GM23248 (cell line): ENCODE measurements at places on chromosomes 1 and 21. TPM values are rescaled to one million over a fixed set of nuclear protein-coding genes. Genes with fewer than 3 reads are reported as not detected.

DNA sequence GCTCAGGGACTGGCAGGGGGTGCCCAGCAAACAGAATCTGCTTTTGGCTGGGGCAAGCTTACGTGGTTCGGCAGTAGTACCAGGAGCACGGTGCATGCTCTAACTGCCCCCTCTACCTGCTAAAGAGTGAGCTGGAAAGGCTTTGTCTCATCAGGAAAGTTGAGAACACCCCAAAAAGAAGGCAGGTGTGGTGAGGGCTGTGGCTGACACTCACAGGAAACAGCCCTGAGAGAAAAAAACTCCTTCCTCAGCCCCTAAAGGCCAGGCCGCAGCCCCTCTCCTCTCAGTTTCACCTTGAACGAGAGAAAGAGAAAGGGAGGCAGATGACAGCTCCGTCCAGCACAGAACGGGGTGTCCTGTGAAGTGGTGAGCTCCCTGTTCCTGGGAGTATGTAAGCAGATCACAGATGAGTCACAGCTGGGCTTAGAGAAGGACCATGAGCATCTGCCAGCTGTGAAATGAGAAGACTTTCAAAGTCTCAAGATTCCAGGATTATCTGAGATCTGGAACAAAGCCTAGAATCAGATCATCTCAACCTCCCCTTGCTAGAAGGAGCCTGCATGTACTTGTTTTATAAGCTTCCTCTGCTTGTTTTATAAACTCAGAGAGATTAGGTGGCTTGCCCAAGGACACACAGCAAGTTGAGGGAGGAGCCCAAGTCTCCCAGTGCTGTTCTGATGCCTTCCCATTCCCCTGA is 13.4 kb downstream of the LAPTM5 start:
- peak; percentile 23 for DNase-seq

DNA sequence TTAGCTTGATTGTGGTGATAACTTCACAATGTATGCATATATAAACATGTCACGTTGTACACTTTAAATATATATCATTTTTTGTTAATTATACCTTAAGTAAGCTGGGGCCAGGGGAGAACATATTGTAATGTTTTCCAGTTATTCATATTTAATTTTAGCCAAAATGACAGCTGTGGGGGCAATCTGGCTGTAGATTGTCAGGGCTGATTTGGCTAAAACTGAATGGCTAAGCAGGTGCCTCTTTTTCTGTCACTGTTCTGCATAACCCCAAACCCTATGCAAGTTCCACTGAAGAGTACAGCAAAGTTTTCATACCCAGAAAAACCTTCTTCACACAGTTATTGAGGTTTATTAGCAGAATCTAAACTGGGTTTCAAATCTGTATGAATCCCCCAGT is 318.2 kb downstream of the PTPRC start:
- no peak for DNase-seq

DNA sequence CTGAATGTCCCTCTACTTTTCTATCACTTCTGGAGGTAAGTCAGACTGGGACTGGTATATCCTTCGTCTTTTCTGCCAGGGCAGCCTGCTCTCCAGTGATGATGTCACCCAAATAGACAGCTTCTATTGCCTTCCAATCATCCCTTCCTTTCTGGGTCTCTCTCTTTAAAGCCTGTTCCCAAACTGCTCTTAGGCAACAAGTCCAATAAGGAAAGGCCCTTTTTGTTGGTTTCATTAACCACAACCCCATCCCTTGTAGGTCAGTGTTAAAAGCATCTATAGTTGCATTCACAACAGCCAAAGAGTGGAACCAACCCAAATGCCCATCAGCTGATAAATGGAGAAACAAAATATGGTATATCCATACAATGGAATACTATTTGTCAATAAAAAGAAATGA is 114.4 kb downstream of the CNIH3 start:
- peak; percentile 50 for DNase-seq

DNA sequence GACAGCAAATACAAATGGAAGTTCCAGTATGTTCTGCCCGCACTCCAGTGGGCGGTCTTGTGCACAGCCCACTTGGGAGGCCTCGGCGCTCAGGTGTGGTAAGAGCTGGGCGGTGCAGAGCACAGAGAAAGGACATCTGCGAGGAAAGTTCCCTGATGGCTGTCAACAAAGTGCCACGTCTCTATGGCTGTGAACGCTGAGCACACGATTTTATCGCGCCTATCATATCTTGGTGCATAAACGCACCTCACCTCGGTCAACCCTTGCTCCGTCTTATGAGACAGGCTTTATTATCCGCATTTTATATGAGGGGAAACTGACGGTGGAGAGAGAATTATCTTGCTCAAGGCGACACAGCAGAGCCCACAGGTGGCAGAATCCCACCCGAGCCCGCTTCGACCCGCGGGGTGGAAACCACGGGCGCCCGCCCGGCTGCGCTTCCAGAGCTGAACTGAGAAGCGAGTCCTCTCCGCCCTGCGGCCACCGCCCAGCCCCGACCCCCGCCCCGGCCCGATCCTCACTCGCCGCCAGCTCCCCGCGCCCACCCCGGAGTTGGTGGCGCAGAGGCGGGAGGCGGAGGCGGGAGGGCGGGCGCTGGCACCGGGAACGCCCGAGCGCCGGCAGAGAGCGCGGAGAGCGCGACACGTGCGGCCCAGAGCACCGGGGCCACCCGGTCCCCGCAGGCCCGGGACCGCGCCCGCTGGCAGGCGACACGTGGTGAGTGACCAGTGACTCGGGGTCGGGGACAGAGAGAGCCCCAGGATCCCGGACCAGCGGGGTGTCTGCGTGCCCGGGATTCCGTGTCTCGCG is at the start of gene IL12RB2:
Gene IL12RB2, plus strand, starts transcription at position 623 of the 810 bp plus-strand sequence. CDS start 12,496 bp downstream, outside the sequence.
- DNase-seq, result peak; percentile 5

Gene ROR1
- total RNA-seq, result 12.0 and 20.9 TPM in 2 replicates

Gene RAP1GAP
- total RNA-seq, result 0.97 TPM in 1 of 2 replicates, not detected in the other

DNA sequence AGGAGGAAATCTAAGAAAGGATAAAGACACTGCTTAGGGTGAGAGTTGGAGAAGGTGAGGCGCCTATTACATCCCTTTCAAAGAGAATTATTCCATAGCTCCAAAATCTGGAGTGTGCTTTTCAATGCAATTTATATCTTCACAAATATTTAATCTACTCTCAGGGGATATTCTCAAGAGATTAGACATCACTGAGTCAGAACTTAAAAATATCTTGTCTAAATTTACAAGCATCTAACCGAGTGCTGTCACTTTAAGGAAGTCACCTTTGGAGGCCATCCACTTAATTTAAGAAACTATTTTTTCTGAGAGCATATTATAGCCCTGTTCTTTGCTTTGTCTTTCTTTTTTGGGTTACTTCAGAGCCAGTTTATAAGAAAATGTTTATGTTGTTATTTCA is 134.6 kb downstream of the TNFSF18 start:
- peak; percentile 46 for DNase-seq

DNA sequence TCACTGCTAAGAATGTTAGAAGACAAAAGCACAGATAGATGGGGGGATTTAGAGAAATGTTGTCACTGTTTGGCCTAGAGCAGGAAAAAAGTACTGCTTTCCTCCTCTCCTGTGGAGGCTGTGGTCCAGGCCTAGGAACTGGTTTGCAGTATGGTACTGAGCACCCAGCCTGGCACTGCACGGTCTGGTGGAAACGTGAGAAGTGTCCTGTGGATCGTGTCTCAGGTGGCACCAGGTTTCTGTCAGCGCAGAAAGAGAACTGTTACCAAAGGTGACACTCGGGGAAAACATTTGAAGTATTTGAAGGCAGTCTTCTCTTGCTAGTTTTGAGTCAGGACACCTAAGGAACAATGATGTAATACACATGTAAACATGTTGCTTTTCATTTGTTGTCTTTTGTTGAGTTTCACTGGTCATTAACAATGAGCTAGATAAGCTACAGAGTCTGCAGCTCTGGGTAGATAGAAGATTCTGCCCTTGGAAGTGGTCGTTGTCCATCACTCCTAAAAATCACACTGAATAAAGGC is 63.0 kb downstream of the B3GALNT2 start:
- no peak for DNase-seq

Gene GNPAT
- total RNA-seq, result 35.8 and 47.2 TPM in 2 replicates

Gene SLC35D1
- total RNA-seq, result 13.4 and 14.9 TPM in 2 replicates

DNA sequence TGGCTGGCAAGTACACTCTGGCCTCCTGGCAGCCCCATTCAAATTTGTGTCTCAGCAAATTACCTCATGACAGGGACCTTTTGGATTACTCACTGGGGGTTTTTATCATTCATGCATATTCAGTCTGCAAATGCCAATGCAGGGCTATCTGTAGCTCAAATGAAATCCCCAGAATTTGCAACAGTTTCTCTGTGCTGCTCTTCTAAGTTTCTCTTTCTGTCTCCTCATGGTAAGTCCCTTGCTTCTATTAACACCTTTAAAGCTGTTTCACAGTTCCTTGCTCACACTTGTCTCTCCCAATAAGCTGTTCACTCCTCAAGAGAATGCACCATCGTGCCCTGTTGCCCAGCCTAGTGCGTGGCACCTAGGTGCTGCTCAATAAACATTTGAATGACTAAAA is 3.3 kb upstream of the FAM78B start:
- DNase-seq, result no peak
